DMS79 (cell line): ENCODE measurements at places on chromosomes 12 and 14.

DNA sequence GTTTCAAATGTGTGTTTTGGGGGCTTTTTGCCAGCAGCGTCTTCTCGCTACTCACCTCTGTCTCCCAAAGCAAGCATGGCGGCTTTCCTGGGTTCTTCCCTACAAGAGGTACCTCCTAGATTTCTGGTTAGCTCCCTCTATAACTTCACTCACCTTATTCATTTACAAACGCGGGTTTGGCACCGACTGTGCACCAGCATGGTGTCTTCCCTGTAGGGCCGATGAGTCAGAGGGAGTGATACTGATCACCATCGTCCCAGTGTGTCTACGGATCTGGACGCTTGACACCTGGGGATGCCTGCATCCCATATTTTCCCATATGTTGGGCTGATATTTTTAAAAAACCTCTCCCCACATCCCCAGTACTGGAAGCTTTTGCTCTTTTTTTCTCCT is 8.0 kb upstream of the SERPINA12 start:
- DNase-seq, result no peak

DNA sequence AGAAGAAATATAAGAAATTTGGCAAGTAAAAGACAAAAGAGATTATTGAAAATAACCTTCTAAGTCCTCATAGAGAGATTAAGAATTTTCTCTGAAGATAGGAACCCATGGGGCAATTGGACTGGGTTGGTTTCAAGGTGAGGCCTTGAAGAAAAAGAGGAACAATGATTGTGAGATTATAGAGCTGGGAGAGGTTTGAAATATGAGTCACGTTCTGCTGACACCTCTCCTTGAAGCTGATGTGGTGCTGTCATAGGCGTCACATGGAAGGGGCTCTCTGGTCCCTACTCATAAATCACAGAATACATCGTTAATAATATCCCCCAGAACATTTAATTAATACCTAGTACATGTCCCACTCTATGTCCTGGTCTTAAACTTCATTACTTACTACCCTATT is 227.6 kb upstream of the PDE3A start:
- DNase-seq, result no peak

DNA sequence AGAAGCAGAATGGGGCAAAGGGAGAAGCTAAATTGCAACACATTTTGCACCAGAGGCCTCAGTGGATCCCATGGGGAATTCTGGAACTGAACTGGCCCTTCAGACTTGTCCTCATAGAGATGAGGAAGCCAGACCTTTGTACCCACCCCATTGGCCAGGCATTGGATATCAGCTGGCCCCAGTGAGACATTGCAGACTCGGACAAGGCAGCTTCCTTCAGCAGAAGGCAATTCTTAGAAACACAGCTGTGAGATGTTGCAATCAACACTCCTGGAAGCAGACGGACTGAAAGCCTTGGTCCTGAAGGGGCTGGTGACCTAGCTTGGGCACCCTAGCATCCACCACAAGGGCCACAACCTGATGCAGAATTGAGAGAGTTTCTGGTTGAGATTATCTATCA is 218.1 kb downstream of the MSRB3 start:
- no peak for DNase-seq

DNA sequence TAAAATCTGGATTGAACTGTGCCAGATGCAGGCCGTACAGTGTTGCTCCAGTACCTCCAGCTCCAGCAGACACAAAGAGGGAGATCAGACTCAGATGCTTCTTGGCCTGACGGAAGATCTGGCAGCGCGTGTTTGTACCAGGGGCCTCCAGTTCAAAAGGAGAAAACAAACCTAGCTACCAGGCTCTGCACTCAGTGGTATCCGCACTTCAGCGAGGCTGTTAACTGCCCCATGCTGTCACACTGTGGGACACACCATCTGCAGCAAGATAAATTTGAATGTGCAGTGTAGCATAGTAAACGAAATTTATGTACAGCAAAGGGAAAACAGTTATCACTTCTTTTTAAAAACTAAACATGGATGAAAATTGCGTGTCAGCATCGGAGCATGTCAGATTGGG is 5.1 kb downstream of the DYNC1H1 start:
- DNase-seq, result no peak

DNA sequence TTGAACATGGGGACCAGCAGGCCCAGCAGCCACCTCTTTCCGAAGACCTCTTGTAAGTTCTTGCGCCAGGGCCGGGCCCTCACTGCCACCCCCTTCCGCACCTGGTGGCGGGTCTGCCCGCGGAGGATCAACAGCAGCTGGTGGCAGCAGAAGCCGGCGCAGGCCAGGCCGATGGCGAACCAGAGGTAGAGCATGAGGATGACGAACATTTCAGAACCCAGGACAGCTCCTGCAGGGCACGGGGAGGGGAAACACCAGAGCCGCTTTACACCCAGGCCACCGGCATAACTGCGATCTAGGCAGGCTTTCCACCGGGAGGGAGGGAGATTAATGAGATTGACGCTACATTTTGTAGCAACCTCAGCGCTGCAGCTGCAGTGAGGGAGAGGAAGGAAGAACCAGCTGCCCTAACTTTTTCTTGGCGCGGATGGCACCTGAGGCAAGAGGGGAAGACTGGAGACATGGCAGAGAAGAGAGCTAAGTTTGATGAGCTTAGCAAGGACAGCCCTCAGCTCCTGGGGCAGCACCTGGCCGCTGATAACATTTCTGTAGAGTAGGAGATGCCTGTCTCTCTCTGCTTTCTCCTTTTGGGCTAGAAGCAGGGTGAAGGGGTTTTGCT is 7.8 kb downstream of the ZDHHC22 start:
- DNase-seq, result no peak
